ENCODE measurements at places on chromosomes 4 and X.

DNA sequence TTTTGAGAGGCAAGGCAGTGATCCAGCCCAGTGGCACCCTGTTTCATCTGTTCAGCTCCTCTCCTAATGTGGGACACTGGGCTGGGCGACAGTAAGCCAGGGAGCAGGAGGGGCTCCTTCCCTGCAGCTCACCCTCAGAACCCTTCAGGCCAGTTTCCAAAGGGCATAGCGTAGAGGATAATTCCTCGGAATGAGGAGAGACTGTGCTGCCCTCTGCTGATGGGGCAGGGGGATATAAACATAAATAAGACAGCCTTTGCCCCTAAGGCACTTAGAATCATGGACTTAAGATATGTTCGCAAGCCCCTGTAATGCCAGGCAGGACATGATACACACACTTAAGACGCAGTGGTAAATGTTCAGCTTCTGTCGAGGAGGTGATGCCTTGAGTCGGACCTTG, 27.9 kb upstream of the ZNF185 start:
- DNase-seq = no peak

- DNase-seq = no peak
These were observed 1006.4 kb downstream of the ARAP2 start for GRCh38 chr4:35237924-35238323.

- no peak for DNase-seq
These were observed 4.6 kb downstream of the HTT-AS start for GRCh38 chr4:3069661-3070199.

DNA sequence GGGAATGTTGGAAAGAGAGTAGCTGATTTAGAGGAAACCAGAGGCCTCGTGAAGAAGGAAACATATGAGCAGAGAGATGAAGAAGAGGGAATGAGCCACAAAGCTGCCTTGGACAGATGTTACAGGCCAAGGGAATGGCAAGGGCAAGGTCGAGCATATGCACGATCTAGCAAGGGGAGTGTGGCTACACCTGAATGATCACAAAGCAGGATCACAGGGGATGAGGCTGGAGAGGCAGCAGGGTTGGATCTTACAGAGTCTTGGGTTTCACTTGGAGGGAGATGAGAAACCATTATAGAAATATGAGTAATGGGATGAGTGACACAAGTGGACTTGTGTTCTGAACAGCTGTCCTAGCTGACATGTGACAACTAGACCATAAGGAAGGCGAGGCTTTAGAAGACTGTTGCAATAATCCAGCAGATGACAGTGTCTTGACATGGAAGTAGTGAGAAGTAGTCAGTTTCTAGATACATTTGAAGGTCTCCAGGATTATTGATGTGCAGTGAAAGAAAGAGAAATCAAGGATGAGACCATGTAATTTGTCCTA, 58.7 kb downstream of the RASGEF1B start:
- DNase-seq = no peak

DNA sequence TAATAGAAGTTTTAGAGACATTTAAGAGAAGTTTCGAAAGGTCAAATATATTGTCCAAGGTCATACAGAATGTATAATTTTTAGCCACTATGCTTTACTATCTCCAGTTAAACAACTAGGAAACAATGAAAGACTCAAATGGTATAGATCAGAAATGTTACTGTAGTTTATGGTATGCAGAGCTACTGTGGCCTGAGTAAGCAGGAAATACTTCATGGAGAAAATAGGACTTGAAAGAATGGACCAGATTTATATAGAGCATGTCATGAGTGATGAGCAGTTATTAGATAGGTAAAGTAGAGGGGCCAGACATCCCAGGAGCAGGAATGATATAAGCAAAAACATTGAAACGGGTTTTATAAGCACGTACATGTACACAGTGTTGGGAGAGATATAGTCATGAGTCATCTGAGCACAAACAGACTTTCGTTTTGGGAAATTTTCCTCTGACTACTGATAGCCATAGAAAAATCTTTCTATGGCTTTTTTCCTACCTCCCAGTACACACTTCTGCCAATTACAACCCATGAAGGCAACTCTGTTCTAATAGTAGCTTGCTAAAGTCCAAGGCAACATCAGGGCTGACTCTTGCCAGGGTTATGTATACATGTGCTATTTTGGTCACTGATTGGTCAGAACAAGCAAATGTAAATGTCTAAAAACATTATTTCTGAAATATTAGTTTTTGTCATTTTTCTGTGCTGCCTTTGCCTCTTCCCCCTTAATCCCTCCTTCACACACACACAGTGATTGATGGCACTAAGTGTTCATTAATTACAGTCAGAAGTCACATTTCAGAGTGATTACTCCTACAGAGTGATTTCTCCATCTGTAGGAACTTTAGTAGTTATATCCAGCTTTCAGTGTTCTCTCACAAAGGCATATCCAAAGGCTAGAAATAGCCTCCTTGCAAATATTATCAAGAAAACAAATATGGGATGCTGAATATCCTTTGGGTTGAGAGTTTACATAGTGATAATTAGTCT, 198.7 kb downstream of the ENOX2 start:
- DNase-seq = no peak

DNA sequence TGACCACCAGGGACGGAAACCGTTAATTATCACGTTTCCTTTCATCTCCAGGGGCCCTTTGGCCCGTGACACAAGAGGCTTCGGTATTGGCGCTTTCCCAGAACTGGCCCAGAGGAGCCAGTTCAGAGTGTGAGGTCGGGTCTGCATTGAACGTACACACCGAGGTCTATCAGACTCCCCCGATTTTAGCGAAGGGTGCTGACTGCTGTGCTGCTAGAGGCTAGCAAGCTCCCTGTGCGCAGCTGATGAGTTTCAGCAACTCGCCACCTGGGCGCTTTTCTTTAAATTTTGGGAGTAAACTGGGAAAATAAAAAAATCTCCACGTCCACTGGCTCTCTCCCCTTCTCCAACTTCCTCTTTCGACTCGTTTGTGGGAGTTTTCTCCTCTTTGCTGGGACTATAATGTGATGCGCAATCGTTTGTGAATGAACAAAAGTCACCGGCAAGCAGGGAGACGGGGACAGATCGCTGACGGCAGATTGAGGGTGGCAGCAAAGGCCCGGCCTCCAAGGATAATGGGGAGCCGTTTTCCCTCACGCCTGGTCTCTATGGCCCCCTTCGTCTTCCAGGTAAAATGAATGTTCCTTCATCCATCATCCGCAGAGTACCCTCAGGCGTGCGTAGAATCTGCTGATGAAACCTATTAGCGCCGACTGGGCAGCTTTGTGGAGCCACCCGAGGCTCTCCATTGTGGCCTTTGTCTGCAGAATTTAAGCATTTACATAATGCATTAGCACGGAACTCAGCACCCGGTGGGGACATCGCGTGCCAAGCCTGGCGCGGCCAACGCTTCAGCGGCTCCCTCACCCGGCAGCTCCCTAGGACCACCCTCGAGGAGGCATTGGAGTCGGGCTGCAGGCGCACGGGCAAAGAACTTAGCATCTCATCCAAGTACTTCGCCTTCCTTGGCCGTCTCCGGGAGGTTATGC, 1.6 kb upstream of the LRAT start:
- no peak for DNase-seq

- DNase-seq = no peak
These were observed 1.4 kb downstream of the THOC2 start for GRCh38 chrX:123731258-123731986.

- no peak for DNase-seq
These were observed 1826.0 kb downstream of the STIM2 start for GRCh38 chr4:28686618-28687017.

GRCh38 chrX:98412058-98412457, 1528.3 kb downstream of the RPA4 start:
- DNase-seq = no peak

DNA sequence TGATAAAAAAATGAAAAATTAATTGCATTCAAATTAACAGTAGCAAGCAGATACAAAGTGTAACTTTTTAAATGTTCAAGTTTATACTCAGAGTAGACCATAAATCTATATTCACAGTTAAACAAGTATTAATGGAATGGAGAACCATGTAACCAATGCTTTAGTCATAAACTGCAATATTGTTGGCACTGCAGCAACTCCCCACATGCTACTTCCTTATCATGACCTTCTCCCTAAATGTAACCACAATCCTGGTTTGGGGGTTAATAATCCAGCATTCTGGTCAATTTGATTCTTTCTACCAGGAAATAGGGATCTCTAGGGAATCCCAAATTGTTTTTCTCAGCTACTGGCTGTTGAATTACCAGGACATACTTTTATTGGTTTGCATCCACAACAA, 223.9 kb upstream of the DCAF8L1 start:
- DNase-seq = no peak

GRCh38 chrX:12329476-12329875, 191.2 kb downstream of the FRMPD4 start:
- no peak for DNase-seq

GRCh38 chrX:104343428-104344129, 88.8 kb upstream of the ESX1 start:
- no peak for DNase-seq

DNA sequence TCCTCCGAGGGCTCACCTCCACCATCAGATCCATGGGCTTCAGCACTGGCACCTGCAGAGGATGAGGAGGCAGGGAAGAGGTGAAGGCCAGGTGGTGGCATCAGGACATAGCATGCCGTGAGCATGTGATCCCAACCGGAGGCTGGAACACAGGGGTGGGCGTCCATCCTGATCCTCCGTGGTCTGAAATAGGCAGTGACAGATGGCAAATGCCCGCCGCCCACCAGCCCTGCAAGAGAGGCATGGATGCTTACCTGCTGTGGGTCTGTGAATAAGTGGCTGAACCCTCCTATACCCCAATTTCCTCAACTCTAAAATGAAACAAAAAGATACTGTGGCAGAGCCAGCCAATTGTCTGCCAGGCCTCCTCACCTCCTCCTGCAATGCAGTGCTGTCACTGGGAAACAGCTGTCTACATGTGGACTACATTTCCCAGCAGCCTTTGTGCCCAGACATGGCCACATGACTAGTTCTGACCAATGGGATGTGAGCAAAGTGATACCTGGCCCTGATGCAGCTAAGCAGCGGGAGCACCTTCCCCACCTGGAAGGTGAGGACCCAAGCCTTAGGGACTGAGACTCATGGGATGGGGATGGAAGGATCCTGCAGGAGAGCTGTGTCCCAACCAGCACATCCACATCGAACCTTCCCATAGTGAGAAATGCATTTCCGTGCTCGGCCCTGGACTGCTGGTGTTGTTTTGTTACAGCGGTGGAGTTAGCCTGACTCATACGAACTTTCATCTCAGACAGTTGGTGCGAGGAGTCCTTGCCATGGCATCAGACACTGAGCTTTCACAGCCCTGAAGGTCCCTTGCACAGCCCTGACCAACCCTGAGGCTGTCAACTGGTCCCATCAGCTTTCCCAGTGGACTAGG, 99.5 kb downstream of the PPP2R2C start:
- no peak for DNase-seq

GRCh38 chrX:22748093-22748999, 251.4 kb upstream of the DDX53 start:
- peak; percentile 20 for DNase-seq

GRCh38 chr4:165738571-165738970, 134.5 kb upstream of the TLL1 start:
- DNase-seq = no peak

- no peak for DNase-seq
These were observed 694 bp downstream of the TBL1X start for GRCh38 chrX:9465380-9466123.

DNA sequence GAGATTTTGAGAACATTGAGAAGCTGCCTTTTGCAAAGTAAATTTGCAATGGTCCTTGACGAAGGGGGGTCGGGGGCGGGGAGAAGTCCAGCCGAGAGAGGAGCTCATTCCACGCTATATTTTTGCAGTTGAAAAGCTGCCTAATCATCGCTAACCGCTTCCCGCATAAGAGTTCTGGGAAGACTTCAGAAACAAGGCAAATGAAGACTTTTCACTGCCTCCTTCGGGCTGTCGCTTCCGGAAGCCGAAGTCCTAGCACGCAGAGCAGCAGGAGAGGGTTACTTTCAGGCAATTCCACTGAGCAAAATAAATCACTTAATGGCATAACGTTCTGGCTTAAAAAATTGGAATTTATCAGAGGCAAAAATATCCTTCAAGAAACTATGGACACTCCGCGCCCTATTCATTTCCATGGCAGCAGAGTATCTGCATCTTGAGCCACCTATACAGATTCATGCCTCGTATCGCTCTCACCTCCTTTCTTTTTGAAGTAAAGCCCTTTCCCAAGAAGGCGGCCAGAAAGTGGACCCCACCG, 2.6 kb upstream of the LRAT start:
- DNase-seq = no peak

DNA sequence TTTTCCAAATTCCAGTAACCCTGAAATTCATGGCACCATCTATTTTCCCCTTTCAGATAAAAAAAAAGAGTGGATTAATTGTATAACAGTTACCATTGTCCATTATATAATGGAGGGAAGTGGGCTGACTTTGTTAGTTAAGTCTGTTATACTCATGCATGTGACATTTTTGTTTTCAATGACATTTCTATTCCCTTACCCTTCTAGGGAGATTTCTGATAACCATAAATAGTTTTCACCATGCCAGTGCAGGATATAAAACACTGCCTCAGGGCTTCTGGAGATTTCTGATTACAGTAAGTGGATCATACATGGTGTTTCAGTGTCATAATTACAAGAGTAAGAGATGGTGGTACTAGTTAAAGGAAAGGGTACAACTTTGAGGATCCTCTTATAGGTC, 45.5 kb downstream of the SUPT20HL1 start:
- no peak for DNase-seq

- no peak for DNase-seq
These were observed 101.3 kb downstream of the CORIN start for GRCh38 chr4:47736555-47736954.
